ENCODE measurements at places on chromosomes 16 and 17. TPM values are rescaled to one million over a fixed set of nuclear protein-coding genes. Genes with fewer than 3 reads are reported as not detected.

MT4 gene
- not detected for total RNA-seq

ARHGDIG gene
- total RNA-seq: not detected

EFNB3 gene
- total RNA-seq: not detected

CLEC19A gene
- not detected for total RNA-seq

DNA sequence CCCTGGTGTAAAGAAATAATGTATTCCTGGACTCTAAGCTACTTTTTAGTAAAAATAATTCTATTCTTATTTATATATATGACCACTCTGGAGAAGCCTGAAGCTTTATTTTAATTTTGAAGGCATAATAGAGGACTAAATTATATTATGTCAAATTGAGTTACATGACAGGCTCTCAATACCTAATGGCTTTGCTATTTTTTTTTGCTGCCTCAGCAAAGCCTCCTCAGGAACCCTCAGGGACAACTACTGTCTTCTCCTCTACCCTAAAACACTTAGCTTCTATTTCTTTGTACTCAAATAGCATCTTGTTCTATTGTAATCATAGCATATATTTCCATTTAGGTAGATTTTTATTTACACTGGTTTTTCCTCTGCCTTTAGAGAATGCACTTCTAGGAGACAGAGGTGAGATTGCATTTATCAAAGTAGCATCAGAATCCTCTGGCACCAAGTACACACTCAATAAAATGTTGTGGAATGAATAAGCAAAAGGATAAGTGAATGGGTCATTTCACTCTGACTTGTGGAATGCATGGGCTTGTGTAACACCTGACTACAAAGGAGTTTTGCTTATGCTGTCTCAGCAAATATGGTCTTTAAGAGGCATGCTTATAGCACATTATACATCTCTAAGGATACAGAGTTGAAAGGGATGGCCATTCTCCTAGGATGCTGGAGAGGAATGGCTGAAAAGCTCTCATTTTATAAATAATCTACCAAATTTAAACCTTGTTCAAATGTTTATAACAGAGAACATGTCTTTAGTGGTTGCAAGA is 605.2 kb downstream of the KCNJ2 start:
- H3K36me3 ChIP-seq: no peaks in the 10 kb centered on the region
- H3K4me3 ChIP-seq: no peak overlapping the region
- no peak for DNase-seq

GRCh38 chr17:6388416-6388815 is 46.5 kb downstream of the AIPL1 start:
- no peaks in the 10 kb centered on the region for H3K4me1 ChIP-seq
- no peak overlapping the region for H3K4me3 ChIP-seq
- no peak overlapping the region for H3K27ac ChIP-seq
- peaks cover 5% of the 10 kb centered on the region for H3K27me3 ChIP-seq
- no peak for DNase-seq

DNA sequence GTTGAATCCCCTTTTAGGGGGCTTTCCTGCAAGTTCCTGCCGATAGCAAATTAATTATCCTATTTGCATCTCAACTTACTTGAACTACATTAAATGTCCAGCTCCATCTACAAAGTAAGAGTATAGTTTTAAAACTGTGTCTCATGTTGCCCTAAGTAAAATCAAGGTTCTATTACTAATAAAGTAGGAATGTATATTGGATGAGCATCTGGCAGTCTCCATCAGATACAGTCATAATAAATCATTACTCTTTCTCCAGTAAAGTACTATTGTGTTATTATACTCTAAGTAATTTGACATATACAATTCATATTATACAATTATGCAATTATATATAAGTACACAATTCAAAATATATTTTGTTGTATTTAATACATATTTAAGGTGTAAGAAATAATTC is 249.3 kb downstream of the CEP112 start:
- DNase-seq: no peak
- peaks cover 2% of the 10 kb centered on the region for H3K27me3 ChIP-seq
- no peak overlapping the region for H3K27ac ChIP-seq
- no peak overlapping the region for H3K4me3 ChIP-seq
- no peaks in the 10 kb centered on the region for H3K36me3 ChIP-seq

- DNase-seq: no peak
- H3K27ac ChIP-seq: peak overlapping the region; percentile 89
- H3K4me1 ChIP-seq: peaks cover 48% of the 10 kb centered on the region
- H3K36me3 ChIP-seq: no peaks in the 10 kb centered on the region
Measured at GRCh38 chr17:44247440-44247841, 20.5 kb downstream of the SLC4A1 start.

- peaks cover 56% of the 10 kb centered on the region for H3K27me3 ChIP-seq
- H3K4me3 ChIP-seq: no peak overlapping the region
- H3K27ac ChIP-seq: no peak overlapping the region
- H3K36me3 ChIP-seq: no peaks in the 10 kb centered on the region
- DNase-seq: no peak
Measured at GRCh38 chr16:86297391-86297790, 212.9 kb upstream of the FOXF1 start.

DNA sequence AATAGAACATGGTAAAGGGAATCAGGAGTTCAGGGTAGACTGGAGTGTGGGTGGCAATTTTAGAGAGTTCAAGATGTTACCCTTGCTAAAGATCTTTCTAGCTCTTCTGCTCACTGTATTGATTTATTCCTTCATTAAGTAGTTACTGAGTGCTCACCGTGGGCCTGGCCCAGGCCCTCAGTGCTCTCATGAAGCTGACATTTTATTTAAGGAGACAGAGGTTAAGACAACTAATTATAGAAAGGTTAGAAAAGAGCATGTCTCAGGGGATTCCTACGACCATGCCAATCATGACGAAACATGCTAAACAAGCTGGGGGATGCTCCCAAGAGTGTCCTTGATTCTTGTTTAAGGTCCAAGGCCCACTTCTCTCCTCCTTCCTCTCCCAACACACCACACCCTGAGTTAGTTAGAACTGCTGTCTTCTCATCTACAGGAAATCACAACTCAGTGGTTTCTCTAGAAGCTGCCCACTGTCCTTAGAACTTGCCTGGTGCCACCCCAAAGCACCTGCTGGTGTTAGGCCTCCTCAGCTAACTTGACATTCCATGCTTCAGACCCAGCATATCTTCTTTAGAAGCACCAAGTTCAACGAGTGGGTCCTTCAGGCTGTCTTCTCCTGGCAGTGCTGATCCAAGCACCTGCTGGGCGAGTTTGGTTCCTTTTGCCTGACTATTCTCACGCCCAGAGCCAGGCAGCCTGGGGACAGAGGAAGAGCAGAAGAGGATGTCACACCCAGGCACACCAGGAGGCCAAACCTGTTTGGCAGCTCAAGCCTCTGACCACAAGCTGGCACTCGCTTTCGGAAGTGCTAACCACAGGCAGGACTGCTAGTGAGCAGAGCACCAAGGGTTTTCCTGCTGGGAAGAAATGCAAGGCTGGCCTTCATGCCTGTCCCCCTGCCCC is 79.0 kb downstream of the GAS7 start:
- peak overlapping the region; percentile 75 for H3K27ac ChIP-seq
- no peak overlapping the region for H3K4me3 ChIP-seq
- H3K4me1 ChIP-seq: peaks cover 68% of the 10 kb centered on the region
- no peaks in the 10 kb centered on the region for H3K36me3 ChIP-seq
- peak; percentile 26 for DNase-seq
